ENCODE measurements at places on chromosomes 16 and 17.

DNA sequence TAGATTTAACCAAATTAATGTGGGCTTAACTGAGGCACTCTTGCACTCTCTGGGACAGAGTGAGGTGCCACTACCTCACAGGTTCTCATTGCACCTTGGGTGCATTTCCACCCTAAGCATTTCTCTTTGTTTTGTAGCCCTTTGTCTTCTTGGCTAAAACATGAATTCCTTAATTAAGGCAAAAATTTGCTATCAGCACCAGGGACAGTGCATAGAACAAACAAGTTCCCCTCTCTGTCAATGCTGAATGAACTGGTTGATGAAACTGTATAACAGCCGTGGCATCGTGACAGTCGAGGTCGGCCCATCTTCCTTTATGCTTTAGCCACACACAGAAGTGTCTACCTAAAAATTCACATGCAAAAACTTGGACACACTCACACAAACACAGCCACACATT is 74.8 kb downstream of the HS3ST2 start:
- DNase-seq = peak; percentile 9

GRCh38 chr17:9658593-9659211 is 13.4 kb downstream of the USP43 start:
- DNase-seq = no peak

DNA sequence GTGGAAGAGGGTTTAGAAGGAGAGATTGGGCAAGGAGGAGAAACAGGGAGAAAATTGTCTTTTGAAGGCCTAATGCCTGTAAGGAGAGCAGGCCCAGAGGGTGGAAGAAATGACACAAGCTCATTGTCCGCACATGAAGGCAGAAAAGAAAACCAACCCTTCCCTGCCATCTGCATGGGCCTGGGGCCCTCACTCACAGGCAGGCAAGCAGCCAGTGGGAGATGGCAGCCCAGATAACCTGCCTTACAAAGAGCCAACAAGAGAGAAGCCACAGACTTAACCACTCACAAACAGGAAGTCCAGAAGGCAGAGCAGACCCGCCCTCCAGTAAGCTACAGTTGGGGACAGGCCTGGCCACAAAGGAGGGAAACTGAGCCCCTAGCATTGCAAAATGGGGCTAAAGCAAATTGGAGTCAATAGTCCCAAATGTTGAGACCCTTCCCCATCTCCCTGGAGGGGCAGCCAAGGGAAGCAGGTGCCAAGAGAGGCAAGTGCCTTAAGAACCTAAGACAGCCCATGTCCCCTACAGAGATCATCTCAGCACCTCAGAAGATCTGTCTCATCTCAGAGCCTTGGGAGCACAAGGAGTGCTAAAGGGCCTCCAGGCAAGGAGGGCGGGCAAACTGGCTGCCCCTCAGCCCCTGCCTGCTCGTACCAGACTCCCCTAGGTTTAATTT is 7.3 kb upstream of the TSPOAP1 start:
- DNase-seq = peak; percentile 90

DNA sequence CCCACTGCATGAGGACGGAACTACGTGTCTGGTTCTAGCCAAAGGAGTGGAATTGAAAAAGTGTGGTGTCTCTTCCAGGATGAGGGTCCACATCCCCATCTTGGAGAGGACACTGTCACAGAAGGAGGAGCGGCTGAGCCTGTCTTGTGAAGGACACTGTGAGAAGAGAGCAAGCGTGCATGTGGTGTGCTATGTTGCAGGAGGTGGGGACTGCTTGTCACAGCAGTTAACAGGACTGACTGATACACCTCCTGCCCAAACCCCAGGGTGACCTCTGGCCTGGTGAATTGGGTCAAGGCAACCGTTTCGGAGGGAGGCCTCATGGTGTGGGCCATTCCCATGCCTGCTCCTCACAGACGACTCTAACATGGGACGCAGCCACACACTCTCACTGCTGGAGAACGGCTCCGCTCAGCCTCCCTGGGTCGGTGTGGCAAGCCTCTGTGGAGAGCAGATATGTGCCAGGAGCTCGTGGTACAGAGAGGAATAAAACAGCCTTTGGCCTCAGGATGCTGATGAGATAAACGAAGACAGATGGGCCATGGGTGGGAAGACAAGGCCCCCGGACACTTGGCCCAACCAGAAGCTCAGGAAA is 56.4 kb upstream of the RBFOX3 start:
- no peak for DNase-seq

- no peak for DNase-seq
These were observed 244.0 kb downstream of the CPPED1 start for GRCh38 chr16:12559714-12560113.

- peak; percentile 90 for DNase-seq
These were observed 55.9 kb upstream of the PLCG2 start for GRCh38 chr16:81723098-81723723.

DNA sequence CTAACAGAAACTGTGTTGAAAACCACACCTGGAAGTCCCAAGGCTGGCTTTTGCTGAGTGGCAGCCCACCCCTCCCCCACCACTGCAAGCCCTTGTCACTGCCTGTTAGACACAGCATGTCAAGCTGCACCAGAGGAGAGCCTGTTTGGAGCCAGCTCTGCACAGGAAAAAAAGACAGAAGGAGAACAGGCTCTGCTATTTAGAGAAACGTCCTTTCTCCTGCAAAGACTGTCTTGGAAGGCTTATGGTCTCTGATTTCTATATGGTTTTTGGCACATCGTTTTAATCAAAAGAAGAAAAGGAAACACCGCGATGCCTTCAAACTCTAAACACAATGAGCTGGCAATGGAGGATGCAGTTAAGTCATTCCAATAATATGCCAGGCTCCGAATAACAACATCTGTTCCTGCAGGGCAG is 275.5 kb downstream of the MAP2K4 start:
- DNase-seq = no peak

DNA sequence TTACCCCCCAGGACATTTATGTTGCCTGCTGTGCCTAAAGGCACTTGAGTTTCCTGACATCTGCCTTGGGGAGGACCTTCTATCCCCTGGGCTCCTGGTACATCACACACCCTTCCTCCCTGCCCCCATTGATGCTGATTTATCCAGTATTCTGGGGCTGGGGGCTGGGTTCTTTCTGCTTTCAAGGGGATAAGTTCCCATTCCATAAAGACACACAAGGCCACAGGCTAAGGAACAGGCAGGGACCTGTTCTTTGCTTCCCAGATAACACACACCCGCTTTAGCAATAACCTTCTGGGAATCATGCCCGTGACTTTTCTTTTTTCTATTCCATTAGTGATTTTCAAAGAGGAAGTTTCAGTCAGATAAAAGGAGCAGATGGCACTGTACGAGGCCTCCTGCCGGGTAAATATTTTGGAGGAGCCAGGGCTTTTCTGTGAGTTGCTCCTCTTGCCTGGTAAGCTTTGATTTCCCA is 30.6 kb downstream of the CHD9 start:
- DNase-seq = no peak

- no peak for DNase-seq
These were observed 926 bp downstream of the MYH10 start for GRCh38 chr17:8629371-8630226.

- no peak for DNase-seq
These were observed 174.3 kb downstream of the ENGASE start for GRCh38 chr17:79248843-79249493.

DNA sequence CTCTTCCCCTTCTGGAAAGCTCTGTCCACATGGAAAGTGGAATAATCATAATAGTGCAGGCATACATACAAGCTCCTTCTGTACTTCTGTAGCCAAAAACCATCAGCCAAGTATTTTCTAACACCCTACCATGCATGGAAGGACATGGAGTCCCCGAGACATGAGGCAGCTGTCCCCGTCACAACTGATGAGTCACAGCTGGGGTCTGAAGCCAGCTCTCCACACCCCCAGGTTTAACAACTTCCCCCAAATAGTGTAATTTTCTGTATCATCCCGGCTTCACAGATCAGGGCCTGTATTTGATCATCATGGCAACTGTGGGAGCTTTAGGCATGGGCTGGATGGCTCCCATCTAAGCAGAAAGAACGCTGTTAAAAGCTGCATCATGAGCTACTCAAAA is 16.6 kb downstream of the C16orf96 start:
- DNase-seq = peak; percentile 1

- DNase-seq = no peak
These were observed 195.2 kb downstream of the PARN start for GRCh38 chr16:14434860-14435259.

- DNase-seq = peak; percentile 71
These were observed at the start of gene PRKCA for GRCh38 chr17:66301864-66302741. Gene PRKCA (plus strand): TSS chr17:66302613.

DNA sequence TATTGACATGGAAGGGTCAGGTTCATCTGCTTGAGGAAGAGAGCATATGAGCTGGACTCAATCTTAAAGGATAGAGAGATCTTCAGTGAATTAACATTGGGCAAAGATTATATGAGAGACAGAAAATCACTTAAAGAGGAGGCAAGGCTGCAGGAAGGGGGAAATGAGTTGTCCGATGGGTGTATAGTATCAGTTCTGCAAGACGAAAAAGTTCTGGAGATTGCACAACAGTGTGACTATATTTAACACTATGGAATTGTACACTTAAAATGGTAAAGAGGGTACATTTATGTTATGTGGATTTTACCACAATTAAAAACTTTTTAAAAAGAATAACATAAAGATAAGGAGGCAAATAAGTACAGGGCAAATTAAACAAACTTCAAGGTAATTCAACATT is 80.7 kb downstream of the HELZ start:
- peak; percentile 30 for DNase-seq

DNA sequence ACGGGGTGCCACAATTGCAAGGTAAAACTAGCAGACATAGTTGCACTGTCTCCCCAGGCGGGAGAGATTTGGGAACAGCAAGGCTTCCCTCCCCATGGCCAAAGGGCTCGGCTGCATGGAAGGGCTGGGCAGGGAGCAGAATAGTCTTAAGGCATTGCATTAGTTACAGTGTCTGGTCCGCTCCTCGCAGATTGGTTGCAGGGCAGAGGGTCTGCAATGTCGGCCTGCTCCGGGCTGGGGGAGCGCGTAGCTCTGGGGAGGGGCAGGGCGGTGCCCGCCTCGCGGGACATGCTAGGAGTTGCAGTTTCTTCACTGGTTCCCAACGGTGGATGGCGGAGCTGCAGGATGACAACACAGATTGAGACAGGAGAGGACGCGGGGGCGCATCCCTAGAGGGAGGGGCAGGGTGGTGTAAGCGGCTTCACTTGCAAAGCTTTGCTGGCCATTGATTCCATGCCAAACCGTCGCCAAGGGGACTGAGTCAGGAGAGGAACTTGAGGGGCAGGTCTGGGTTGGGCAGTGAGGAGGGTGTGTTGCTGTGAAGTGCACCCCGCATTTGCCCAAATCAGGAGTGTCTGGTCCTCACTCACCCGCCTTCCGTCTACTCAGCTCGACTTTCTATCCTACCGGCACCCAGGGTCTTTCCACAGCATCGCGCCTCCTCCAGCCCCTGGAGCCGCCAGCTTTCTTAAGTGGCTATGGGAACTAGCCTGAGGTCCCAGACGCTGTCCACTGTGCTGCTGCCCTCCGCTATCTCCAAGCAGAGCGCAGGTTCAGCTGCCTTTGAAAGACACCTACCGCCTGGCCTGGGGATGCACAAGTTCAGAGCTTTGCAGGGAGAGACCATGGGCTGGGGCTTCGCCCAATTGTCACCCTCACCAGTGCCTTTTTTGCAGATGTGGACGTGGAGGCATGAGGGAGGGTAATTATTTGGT is 1748.9 kb downstream of the TP53TG3F start:
- DNase-seq = no peak

DNA sequence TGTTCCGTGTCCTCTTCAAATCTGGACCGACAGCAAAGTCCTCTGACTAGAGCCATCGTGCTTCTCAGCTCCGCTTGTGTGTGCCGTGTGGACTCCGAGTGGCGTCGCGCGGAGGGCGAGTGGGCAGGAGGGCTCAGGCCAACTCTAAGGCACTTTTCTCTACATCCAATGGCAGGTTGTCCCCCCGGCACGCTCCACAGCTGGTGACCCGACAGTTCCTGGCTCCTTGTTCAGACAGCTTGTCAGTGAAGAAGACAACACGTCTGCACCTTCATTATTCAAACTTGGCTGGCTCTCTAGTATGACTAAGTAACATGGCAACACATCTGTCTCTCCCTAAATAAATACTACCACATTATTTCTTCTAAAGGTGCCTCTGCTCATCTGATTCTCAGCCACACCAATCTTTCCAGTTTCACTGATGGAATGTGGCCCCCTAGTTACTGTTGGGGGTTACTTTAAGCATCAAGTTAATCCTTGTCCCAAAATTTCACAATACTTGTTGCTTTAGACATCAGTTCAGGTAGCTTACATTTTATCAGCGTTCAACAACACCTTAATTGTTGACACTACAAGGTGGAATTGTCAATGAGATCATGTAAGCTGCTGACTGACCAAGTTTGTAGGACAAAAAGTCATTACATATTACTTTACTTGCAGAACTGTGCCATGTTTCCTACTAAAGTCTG is 15.4 kb downstream of the COG1 start:
- no peak for DNase-seq

GRCh38 chr16:81975637-81976036 is 35.6 kb downstream of the SDR42E1 start:
- DNase-seq = no peak

DNA sequence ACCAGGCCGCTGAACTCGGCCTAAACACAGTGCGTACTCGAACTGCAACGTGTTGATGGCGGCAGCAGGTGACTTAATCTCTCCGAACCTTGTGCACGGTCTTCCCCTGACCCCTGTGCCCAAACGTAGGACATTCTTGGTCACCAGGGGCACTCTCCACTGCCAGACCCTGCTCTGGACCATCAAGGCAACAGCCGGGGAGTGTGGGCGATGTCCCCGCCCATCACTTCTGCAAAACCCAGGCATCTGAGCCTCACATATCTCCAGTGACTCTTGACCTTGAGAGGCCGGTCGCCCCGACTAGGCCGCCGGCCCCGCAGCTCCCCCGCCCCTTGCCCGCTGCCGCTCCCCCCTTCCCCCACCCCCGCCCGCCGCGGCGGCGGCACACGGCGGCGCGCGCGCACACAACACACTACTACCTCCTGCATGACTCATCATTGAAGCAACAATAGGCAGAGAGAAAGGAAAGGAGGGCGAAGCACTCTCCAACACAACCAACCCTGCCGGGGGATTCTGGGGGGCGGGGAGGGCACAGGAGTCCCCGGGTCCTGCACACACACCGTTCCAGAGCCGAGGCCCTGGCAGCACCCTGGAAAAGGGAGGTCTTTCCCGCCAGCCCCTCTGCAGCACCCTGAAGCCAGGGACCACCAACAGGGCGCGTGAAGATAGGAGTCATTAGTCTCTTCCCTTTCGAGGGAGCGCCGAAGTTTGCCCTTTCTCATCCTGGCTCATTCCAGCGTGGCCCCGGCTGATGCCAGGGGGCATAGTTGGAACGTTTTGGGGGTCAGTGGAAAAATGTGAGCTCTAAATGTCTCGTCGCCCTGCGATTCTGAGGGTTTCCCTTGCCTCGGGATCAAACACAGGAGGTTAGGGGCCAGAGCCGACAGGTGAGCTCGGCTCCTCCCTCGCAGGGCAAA is 1.9 kb downstream of the MNT start:
- peak; percentile 21 for DNase-seq

GRCh38 chr16:8641671-8642070 is 20.2 kb downstream of the METTL22 start:
- DNase-seq = no peak

DNA sequence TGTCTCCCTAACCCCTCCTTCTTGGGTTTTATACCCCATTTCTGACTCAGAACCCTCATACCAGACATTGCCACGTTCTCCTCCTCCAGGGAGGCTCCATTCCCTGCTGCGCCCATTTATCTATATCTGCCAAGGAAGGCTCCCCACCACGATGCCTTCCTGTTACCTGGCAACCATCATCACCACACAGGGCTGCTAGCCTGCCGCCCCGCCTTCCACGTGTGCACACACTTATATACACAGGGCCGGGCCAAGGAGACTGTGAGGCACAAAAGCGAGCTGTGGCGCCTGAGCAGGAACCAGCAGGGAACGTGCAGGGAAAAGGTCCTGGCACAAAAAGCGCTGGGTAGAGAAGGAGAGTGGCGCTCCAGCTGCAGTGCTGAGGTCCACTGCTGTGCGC is 261.8 kb downstream of the CBLN1 start:
- DNase-seq = no peak

Data from Kasumi-1 (cell line).